Cardiac septum (tissue), 1 donor: ENCODE measurements at places on chromosomes 12 and 14. TPM values are rescaled to one million over a fixed set of nuclear protein-coding genes. Genes with fewer than 3 reads are reported as not detected.

EGLN3 gene
- total RNA-seq, result 326 TPM

SMIM41 gene
- not detected for total RNA-seq

CLEC7A gene
- 2.6 TPM for total RNA-seq

ALG10 gene
- 3.5 TPM for total RNA-seq

RSRC2 gene
- 41.2 TPM for total RNA-seq

IGFBP6 gene
- 42.3 TPM for total RNA-seq

RNASE7 gene
- total RNA-seq, result not detected

LRRK2 gene
- total RNA-seq, result 7.1 TPM

- DNase-seq, result peak; percentile 78
Observed at GRCh38 chr12:122182887-122183587, at the start of gene LRRC43. Gene LRRC43, plus strand, starts transcription at chr12:122183123. Its CDS starts 22 bp downstream, at chr12:122183145.

GRCh38 chr14:21734457-21735074 lies 60.9 kb upstream of the OR4E1 start:
- no peak for DNase-seq

DNA sequence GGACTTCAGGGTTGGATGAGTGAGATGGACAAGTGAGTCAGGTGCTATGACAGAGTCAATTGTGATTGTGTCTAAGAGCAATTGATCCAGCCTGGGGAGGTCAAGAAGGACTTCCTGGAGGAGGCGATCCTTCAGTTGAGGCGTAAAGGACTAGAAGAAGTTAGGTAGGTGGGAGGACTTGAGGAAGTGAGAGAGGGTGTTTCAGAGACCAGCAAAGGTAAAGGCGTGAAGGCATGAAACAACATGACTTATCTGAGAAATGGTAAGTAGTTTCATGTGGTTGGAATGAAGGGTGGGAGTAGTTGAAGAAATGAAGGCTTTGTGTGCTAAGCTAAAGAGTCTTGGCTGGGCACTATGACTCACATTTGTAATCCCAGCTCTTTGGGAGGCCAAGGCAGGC lies 48.9 kb upstream of the PPP1CC start:
- DNase-seq, result no peak

DNA sequence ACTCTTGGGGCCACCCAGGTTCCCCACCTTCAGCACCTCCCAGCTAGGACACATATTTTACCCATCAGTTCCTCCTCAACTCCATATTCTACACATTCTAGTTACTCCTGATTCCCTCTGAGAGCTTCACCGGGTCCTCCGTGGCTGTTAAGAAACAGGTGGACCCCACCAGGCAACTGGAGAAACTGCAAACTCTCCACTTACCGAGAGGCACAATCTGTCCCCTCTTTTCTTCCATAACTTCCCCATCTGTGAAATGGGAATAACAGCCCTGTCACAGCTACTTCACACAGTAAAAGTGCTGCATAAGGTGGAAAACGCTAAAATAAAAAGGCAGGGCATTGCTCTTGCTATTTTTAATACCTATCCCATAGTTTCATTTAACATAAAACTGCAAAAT lies 1.5 kb downstream of the SLC7A8 start:
- DNase-seq, result no peak

GRCh38 chr12:2443776-2444175 lies 351.0 kb upstream of the FKBP4 start:
- DNase-seq, result no peak

GRCh38 chr12:74988156-74988555 lies 221.5 kb downstream of the KCNC2 start:
- no peak for DNase-seq

GRCh38 chr12:108247130-108247529 lies 92.0 kb downstream of the CMKLR1 start:
- DNase-seq, result no peak

GRCh38 chr14:57495416-57495815 lies 1.8 kb upstream of the CCDC198 start:
- DNase-seq, result no peak

DNA sequence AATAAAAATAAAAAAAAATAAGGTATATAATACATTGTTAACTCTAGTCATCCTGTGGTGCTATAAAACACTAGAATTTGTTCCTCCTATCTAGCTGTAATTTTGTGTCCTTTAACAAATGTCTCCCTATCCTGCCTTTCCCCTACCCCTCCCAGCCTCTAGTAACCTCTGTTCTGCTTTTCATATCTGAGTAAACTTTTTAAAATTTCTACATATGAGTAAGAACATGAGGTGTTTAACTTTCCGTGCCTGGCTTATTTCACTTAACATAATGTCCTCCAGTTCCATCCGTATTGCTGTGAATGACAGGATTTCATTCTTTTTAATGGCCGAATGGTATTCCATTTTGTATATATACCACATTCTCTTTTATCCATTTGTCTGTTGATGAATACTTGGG lies 71.3 kb upstream of the GNG2 start:
- DNase-seq, result no peak

DNA sequence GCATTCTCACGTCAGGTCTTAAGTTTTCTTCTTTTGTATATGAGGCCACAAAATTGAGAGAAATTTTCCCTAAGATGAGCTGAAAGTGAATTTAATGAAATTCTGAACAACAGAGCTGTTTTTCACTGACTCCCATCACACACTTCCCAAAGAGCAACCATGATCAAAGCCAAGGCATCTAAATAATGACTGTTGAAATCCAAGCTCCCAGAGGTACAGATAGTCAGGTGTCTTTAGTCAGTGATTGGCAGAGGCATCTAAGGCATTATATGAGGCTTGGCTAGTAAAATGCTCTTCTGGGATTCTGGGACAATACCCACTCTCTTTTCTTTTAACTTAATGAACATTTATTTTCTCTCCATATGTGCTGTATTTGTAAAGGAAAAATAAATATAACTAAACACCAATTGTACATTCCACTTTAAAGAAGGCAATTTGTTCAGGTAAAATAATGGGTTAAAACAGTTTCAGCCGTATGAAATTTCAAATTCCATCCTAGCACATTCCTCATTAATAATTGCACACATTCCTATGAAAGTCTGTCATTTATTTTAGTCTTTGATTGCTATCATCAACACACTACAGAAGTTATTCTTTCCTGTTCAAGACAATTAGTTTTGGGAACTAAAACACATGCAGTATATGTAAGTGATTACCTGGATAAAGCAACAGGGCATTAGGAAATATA lies 871 bp upstream of the SSTR1 start:
- DNase-seq, result no peak

DNA sequence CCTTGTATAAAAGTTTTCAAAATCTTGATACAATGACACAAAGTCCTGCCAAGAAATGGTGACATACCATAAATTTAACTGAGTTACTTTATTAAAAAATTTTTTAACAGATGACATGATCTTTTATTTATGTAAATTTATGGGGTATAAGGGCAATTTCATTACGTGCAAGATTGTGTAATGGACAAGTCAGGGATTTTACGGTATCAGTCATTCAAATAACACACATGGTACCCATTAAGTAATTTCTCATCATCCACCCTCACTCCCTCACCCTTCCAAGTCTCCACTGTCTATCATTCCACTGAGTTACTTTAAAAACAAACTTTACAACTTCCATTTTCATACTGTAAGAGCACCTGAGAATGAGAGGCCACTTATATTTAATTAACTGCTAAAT lies 37.4 kb downstream of the SPTLC2 start:
- DNase-seq, result no peak

DNA sequence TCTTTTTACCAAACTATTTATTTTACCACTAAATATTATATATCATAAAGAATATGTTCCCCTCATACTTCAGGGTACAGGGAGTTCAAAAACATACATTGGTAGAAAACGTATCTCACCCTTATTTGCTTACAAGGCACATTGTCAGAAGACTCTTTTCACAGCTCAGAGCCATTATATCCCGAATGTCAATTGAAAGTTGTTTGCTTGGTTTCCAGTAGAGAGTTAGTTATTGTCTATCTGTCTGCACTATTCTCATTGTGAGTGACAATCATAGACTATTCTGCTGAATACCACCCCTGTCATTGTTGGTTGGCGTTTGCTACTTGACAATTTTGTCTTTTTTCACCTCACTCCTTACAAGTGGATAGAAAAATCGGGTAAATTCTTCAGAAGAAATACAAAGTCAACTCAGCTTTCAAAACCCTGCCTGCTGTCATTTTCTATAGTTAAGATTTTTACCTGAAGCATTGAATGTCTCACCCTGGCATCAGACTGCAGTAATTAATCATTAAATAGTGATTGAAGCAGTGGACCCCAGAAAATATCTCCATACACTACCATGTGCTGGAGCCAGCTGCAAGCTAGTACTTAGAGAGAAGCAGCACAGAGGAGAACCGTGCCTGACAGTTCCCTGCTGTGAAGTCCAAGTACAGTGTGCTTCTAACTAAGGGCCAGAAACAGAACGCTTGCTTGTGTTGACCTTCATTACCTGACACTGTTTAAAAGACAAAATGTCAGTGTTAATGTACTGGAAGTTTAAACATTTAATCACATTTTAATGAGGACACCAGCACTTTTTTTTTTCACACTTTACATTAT lies 510.6 kb downstream of the RERGL start:
- DNase-seq, result no peak

GRCh38 chr14:29773990-29774389 lies 153.7 kb downstream of the PRKD1 start:
- DNase-seq, result no peak

- DNase-seq, result no peak
Observed at GRCh38 chr14:54564071-54564867, 2.7 kb upstream of the SAMD4A start.

GRCh38 chr12:104485651-104486362 lies 29.1 kb downstream of the CHST11 start:
- DNase-seq, result no peak

DNA sequence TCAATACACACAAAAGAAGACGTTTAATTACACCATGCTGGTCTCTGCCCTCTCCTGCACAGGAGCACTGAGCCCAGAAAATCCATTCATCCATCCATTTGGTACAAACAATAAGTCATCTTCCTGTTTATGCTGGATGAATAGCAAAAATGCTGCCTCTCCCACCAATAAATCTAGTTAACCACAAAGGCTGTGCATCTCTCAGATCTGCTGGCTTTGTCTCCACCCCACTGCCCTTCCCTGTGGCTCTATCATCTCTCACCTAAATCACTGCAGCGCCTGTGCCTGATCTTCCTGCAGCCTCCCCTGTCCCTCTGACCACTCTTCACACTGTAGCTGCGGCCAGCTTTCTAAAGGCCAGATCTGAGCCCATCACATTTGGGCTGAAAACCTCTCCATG lies 72.9 kb upstream of the DDX11 start:
- DNase-seq, result no peak

DNA sequence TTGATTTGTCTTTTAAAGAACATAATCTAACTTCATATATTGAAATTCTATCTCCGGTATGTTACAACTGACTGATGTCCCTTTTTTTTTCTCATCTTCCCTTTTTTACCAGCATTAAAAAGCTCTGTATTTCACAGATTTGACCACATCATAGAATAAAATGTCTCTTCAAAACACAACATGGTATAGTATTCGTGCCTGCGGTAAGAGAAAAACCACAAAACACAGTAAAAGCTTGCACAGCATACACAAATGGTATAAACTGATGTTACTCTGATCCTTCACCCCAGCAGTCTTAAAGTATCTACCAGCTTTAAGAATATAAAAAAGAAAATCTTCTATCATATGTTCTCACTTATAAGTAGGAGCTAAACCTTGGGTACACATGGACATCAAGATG lies 83.4 kb downstream of the HECTD1 start:
- no peak for DNase-seq

- DNase-seq, result no peak
Observed at GRCh38 chr14:30974628-30975027, 50.8 kb upstream of the AP4S1 start.

- DNase-seq, result no peak
Observed at GRCh38 chr14:91870001-91870400, 2.7 kb upstream of the TC2N start.

DNA sequence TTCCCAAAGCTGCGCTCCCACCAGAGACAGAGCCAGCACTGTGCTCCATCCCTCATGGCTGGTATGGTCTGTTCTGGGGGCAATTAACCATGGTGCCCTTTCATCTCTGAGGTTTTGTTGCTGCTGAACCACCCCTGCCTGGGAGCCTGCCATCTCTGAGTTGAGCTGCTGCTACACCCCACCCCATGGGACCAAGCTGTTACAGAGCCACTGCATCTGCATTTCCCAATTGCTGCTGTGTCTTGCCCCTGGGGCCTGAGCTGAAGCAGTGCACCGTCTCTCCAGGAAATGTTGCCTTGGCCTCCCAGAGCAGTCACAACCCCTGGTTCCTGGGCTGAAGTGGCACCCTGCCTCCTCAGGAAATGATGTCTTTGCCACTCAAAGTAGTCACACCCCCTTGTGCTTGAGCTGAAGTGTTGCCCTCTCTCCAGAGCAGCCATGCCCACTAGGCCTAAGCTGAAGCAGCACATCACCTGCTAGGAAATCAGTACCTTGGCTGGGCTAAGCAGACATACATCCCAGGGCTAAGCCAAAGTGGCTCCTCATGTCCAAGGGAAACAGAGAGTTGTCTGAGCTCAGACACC lies 140.3 kb downstream of the RERGL start:
- no peak for DNase-seq

DNA sequence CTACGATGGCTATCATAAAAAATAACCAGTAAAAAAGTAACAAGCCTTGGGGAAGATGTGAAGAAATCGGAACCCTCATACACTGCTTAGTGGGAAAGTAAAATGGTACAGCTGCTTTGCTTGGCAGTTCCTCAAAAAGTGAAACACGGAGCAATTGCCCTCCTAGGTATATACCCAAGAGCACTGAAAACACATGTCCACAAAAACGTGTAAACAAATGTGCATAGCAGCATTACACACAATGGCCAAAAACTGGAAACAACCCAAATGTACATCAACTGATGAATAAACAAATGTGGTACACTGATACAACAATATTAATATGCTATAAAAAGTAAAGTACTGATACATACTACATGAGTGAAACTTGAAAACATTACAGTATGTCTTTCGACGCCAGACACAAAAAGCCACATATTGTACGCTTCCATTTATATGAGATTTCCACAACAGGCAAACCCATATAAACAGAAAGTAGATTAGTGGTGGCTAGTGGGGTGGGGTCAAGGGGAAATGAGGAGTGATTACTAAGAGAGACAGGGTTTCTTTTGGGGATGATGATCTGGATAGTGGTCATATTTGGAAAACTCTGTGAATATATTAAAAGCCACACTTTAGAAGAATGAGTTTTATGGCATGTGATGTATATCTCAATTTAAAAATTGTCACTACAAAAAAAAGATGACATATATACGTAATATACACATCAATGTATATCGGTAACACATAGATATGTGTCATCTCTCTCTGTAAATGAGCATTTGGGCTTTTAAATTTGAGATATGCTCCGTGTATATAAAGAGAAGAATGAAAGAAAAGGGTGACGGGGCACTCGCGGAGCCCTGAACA lies 996 bp downstream of the SLC41A2 start:
- no peak for DNase-seq
